B cell (primary cell): ENCODE measurements at places on chromosomes 6 and 20.

- no peak for DNase-seq
Observed at GRCh38 chr6:125819535-125820326, 29.0 kb downstream of the NCOA7 start.

DNA sequence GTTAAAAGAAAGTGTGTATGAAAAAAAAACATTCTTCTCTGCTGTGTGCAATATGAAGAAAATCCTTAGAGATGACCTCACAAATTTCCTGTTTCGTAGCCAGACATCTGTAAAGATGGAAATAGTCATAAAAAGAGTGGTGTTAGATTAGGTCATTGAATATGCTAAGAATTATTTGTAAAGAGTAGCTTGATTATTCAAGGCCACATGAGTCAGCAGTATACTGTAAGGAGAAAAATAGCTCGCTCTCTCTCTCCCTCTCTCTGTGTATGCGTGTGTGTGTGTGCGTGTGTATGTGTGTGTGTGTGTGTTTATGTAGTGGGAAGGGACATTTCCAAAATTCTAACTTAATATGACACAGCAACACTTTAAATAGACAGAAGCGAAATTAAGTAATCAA, 78.8 kb downstream of the PTCHD4 start:
- DNase-seq, result no peak

DNA sequence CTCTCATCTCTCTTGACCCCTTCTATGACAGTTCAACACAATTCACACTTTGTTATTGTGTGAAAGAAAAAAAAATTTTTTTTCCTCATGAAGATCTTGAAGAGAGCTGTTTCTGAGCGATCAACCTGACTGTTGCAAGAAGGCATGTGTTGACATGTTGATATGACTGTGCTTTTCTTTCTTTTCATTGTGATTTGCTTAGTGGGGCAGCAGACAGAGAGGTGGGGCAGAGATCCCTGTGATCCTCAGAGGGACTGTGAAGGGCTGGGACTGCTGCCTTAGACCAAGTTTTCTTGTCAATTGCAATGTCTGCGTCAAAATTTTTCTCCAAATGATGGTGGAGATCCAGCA, 70.8 kb upstream of the IYD start:
- DNase-seq, result no peak

DNA sequence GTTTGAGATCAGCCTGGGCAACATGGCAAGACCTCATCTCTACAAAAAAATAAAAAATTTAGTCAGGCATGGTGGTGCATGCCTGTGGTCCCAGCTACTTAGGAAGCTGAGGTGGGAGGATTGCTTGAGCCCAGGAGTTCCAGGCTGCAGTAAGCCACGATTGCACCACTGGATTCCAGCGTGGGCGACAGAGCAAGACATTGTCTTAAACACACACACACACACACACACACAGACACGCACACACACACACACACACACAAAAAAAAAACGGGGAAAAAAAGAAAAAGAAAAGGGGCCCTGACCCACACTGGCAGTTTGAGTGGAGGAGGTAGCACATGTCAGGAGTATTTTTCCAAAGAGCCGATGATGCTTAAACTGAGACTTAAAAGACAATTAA, 122.2 kb downstream of the AFG1L start:
- no peak for DNase-seq

GRCh38 chr6:79913369-79913768, 34.0 kb downstream of the ELOVL4 start:
- no peak for DNase-seq

DNA sequence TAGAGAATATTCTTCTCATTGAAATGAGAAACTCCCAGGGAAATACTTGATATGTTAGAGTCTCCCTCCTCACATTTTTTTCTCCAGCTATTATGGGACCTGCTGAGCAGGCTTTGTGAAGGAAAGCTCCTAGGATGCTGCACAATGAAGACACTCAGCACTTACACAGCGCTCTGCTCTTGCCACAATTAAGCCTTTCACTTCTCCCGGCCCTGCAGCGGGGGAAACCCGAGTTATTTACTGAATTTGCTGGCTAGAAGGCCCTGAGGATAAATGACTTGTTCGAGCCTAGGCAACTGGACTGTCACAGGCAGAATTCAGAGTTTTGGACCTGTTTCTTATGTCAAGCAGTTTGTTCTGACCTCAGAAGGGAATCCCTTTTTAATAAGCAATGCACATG, 102.0 kb downstream of the MAP3K7 start:
- DNase-seq, result no peak

DNA sequence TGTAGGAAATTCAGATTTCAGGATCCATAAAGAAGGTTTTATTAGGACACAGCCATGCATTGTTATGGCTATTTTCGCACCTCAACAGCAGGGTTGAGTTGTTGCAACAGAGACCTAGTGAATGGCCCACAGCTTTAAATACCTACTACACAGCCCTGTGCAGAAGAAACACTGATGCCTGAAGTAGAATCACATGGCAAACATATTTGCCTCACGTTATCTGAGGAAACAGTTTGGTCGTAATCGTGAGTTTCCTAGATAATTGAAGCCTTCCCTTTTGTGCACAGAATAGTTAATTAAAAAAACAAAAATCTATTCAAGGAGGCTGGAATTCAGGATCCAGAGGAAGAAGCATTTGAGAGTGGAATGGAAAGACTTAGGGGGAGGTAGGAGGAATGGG, 55.1 kb downstream of the GCNT2 start:
- DNase-seq, result no peak

DNA sequence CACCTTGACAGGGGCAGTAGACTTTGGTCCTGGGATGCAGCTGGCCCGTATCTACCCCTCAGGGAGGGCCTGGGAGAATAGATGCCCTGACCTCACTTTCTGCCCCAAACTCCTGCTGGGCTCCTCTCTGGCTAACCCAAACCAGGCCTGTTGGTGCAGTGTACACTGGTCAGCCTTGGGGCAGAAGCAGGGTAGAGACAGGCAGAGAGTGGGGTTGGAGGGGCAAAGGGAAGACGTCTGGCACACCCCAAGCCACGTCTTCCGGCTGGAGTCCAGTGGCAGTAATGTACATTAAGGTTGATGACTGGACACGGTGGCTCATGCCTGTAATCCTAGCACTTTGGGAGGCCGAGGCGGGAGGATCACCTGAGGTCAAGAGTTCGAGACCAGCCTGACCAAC, 9.3 kb downstream of the DDR1 start:
- DNase-seq, result no peak

DNA sequence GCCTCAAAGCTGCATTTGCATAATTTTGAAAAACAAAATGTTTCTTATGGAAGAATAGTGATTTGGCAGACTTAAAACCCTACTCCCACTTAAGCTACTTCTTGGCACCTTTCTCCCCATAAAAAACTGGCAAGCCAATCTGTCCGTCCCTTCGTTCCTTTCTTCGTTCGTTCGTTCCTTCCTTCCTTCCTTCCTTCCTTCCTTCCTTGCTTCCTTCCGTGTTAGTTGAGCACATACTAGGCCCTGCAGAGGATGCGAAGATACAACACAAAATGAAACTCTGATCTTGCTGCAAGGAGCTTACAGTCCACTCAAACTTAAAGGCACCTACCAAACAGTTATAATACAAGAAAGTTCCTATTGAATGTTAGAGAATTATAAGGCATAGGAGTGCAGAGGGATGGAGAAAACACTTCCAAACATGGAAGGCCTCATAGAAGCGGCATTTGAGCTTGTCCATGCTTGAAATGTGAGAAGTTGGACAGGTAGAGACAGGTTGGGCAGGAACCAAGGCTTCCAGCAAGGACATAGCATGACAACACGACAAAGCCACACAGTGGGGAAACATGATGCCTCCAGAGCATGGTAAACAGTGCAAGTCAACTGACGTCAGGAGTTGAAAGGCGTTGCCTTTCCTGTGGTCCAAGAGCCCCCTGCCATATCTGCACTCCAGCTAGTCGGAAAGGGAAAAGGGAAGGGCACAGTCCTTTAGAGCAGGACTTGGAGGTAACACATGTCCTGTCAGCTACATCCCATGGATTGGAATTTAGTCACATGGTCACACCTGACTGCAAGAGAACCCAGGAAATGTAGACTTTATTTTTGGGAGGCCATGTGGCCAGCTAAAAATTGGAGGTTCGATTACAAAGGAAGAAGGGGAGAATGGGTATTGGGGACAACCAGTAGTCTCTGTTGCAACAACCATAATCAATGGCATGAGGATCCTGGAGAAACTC, 7.0 kb downstream of the PNPLA1 start:
- no peak for DNase-seq

DNA sequence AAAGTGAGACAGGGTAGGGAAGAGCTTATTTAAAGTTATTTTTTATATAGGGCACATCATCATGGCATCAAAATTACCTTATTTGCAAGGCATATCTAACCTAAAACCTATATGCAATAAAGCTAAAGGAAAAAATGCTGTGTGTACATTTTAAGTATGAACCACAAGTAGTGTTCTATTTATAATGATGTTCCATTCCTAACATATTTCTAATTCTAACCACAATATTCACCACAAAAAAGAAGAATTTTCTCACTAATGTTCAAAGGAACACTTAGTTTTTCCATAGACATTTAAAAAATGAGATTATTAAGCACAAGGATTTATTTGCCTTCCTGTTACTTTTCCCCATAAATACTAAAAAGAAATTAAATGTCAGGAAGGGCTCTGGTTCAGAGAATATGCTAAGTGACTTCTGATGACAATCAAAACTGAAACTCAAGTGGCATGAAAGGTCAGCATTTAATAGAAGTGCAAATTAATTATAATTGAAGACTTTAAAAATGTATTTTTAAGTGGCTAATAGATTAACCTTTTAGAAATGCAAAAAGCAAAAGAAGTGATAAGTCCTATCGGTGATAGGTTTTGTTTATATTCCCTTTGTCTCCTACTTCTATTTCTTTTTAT, 25.1 kb downstream of the GPR63 start:
- no peak for DNase-seq

DNA sequence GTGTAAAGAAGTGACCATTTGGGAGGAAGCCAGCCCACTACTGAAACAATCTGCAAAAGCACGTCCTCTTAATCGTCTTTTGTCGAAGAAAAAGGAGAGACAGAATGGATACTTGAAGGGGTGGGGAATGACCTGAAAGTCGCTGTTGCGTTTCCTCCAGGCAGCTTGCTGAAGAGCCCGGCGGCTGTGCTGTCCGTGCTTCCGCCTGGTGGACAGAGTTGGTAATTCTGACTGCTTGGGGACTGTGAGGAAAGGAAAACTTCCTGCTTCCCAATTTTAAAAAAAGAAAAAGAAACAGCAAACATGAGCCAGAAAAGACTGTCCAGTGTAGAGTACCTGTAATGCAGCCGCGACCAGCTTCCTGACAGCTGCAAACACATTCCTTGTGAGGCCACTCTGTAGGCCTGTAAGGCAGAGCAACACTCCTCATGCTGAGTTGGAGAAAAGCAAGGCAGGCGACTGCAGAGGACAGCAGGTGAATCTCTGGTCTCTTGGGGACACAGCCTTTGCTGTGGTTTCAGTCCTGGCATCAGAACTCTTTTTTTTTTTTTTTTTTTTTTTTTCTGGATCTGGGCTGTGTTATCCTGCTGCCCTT, 251.1 kb upstream of the TBX18 start:
- no peak for DNase-seq
